ENCODE measurements at places on chromosomes 1 and 21.

GRCh38 chr1:233328142-233328921 is 808 bp downstream of the MAP3K21 start:
- H3K4me1 ChIP-seq, result peaks cover 11% of the 10 kb centered on the region
- DNase-seq, result no peak
- peaks cover 8% of the 10 kb centered on the region for H3K27me3 ChIP-seq
- peak overlapping the region; percentile 44 for H3K4me3 ChIP-seq
- no peaks in the 10 kb centered on the region for H3K36me3 ChIP-seq

DNA sequence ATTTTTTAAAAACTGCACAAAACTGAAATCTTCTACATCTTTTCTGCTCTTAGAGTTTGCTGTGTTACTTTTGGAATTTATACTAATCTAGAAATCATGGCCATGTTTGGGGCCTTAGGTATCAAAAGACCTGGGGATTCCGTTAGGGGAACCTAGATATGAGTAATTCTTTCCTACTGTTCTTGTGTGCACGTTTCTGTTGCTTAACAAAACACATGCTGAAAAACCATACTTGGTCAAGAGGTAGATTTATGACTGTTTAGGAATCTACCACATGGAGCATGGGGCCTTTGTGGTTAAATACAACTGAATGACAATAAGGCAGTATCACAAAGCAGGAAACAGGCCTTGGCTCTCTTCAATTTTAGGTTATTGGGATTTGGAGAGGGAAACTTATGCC is 291.9 kb upstream of the USP25 start:
- no peaks in the 10 kb centered on the region for H3K36me3 ChIP-seq
- no peaks in the 10 kb centered on the region for H3K27me3 ChIP-seq
- H3K4me1 ChIP-seq, result no peaks in the 10 kb centered on the region
- no peak overlapping the region for H3K27ac ChIP-seq
- no peak for DNase-seq

GRCh38 chr1:205272536-205272935 is 44.8 kb downstream of the TMCC2 start:
- no peak for DNase-seq
- no peak overlapping the region for H3K27ac ChIP-seq
- H3K27me3 ChIP-seq, result no peaks in the 10 kb centered on the region
- H3K4me1 ChIP-seq, result peaks cover 21% of the 10 kb centered on the region

DNA sequence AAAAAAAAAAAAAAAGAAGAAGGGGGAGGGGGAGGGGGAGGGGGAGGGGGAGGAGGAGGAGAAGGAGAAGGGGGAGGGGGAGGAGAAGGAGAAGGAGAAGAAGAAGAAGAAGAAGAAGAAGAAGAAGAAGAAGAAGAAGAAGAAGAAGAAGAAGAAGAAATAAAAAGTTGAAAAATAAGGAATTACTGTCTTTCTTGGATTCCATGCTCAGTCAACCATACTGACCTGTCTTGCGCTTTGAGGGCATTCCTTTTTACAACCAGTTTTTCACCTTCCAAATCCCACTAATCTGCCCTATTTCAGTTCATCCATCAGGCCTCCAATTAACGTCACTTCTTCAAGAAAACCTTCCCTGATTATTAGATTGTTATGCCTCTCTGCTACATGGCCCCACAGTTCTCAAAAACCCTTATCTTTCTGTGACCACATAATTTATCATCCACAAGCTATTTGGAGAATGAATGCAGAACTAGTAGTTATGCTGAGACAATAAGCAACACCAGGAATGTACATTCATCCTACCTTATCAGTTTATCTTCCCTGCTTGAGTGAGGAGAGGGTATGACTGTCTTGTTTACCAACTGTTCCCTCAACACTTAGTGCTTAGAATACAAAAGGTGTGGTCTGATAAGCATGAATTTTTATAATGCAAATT is 57.5 kb upstream of the GUCA2A start:
- no peak for DNase-seq
- H3K27me3 ChIP-seq, result no peaks in the 10 kb centered on the region
- no peak overlapping the region for H3K27ac ChIP-seq
- H3K4me1 ChIP-seq, result peaks cover 21% of the 10 kb centered on the region
- no peaks in the 10 kb centered on the region for H3K36me3 ChIP-seq

DNA sequence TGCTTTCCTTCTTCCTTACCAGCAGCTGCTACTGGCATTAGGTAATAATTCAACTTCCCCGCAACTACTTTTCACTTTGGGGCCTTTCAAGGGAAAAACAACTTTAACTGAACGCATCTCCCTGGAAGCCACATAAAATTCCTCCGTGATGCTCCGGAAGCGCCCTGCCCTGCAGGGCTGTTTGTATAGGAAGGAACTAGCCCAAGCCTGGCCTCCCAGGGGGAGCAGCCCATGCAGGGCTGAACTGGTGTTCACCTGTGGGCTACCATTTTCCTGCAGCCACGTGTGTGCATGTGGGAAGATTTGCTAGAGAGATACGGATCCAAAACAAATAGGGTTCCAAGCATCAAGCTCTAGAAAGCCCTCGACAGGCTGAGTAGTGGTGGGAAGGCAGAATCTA is 14.4 kb downstream of the CLDN14 start:
- H3K4me1 ChIP-seq, result peaks cover 4% of the 10 kb centered on the region
- no peaks in the 10 kb centered on the region for H3K27me3 ChIP-seq
- no peak overlapping the region for H3K4me3 ChIP-seq
- no peak overlapping the region for H3K27ac ChIP-seq
- H3K36me3 ChIP-seq, result no peaks in the 10 kb centered on the region

GRCh38 chr1:2292725-2293450 is 64.8 kb downstream of the SKI start:
- no peak overlapping the region for H3K4me3 ChIP-seq
- no peak for DNase-seq
- H3K4me1 ChIP-seq, result peaks cover 100% of the 10 kb centered on the region

DNA sequence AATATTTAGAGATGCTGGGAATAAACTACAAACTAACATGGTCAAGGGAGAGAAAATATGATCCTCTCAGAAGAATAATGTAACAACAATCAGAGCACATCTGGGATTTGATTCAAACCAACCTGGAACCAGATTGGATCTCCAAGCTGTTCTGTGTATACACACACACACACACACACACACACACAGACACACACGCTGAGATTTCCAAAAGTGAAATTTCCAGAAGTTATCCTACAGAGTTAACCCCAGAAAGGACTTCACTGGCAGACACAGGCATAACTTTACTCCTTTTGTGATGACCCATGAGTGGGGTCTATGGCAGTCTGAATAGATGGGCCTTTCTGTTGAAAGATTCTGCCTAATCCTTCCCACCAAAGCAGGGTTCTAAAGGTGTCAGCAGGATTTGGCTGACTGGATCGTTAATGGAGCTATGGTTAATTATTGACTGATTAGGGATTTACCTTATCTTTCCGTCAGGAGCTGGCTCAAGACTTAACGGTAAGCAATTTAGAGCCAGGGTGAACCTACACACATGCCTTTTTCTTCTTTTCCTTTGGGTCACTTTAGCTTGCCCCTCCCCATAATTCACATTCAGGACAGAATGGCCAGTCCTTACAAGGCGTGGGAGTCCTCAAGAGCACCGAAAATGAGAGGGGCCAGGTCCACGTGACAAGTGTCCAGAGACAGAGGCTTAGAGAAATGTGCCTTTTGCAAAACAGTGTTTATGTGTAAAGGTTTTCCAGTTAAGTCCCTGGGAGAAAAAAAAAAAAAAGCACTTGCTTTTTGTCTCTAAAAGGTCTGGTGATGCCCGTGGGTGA is 10.9 kb upstream of the PROX1 start:
- H3K36me3 ChIP-seq, result no peaks in the 10 kb centered on the region
- no peak overlapping the region for H3K27ac ChIP-seq
- no peak overlapping the region for H3K4me3 ChIP-seq

- DNase-seq, result no peak
- H3K27ac ChIP-seq, result no peak overlapping the region
- no peak overlapping the region for H3K4me3 ChIP-seq
Observed at GRCh38 chr1:157652859-157653493, 47.6 kb downstream of the FCRL3 start.

DNA sequence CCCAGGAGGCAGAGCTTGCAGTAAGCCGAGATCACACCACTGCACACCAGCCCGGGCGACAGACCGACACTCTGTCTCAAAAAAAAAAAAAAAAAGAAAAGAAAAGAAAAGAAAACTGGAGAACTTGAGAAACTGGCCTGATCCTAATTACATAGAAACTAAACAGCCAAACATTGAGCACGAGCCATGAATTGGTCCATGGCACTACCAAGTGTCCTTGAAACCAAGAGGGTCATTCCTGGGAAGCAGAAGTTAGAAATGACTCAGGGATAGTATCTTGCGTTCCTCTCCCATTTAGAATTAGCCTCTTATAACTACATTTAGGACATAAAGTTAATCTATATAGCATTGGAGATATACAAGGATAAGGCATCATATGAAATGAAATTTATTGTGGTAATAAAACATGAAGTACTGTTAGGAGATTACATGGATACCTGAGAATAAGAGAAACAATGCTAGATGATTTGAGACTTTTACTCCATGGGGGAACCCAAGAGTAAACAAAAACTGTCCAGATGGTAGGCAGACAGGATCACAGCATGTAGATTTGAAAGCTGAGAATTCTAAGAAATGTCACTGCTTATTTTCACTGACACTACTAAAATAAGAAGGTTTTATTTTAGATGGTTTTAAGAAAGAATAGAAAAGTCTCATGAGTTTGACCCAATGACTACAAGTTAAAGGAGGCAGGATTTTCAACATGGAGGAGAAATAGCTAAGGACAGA is 39.5 kb upstream of the CPLANE2 start:
- H3K4me1 ChIP-seq, result peaks cover 12% of the 10 kb centered on the region
- H3K4me3 ChIP-seq, result no peak overlapping the region
- no peaks in the 10 kb centered on the region for H3K27me3 ChIP-seq
- H3K27ac ChIP-seq, result peak overlapping the region; percentile 11
- no peak for DNase-seq

GRCh38 chr1:65174585-65174984 is 26.6 kb downstream of the AK4 start:
- no peak for DNase-seq
- H3K4me3 ChIP-seq, result no peak overlapping the region
- H3K4me1 ChIP-seq, result peaks cover 25% of the 10 kb centered on the region
- H3K36me3 ChIP-seq, result no peaks in the 10 kb centered on the region

GRCh38 chr1:94622757-94623156 is 81.2 kb upstream of the F3 start:
- H3K27me3 ChIP-seq, result no peaks in the 10 kb centered on the region
- no peak overlapping the region for H3K27ac ChIP-seq
- H3K4me3 ChIP-seq, result no peak overlapping the region
- no peak for DNase-seq

GRCh38 chr1:96387785-96388184 is 333.8 kb upstream of the PTBP2 start:
- H3K27ac ChIP-seq, result no peak overlapping the region
- DNase-seq, result no peak
- no peaks in the 10 kb centered on the region for H3K27me3 ChIP-seq
- no peaks in the 10 kb centered on the region for H3K36me3 ChIP-seq

GRCh38 chr1:56808410-56808809 is 10.8 kb downstream of the FYB2 start:
- H3K4me3 ChIP-seq, result no peak overlapping the region
- H3K27me3 ChIP-seq, result no peaks in the 10 kb centered on the region
- peaks cover 20% of the 10 kb centered on the region for H3K4me1 ChIP-seq
- no peaks in the 10 kb centered on the region for H3K36me3 ChIP-seq

DNA sequence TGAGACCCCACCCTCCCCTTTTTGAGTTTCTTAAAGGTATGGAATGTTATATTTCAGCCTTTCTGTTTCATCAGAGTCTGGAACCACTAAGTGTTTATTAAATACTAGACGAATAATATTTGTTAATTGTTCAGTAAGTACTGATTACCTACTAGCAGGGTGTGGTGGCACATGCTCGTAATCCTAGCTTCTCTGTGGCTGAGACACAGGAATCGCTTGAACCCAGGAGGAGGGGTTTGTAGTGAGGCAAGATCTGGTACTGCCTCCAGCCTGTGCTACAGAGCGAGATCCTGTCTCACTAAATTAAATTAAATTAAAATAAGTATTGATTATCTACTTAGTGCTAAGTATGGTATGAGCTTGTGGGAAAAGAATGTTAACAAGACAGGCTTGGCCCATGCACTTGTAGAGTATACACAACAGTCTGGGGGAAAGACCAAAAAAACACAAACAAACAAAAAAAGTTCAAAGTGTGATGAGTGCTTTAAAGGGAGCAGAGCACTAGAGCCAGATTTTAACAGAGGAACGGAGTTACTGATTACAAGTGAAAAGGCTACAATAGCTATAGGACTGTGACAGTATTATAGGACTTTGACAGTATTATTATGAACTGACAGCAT is 2.4 kb downstream of the CEPT1 start:
- peaks cover 52% of the 10 kb centered on the region for H3K4me1 ChIP-seq
- DNase-seq, result no peak
- no peak overlapping the region for H3K27ac ChIP-seq
- no peak overlapping the region for H3K4me3 ChIP-seq

- no peaks in the 10 kb centered on the region for H3K4me1 ChIP-seq
- no peak overlapping the region for H3K27ac ChIP-seq
- no peak overlapping the region for H3K4me3 ChIP-seq
- no peak for DNase-seq
Observed at GRCh38 chr1:9476790-9477463, 62.3 kb upstream of the SLC25A33 start.

- peaks cover 26% of the 10 kb centered on the region for H3K4me1 ChIP-seq
- no peaks in the 10 kb centered on the region for H3K27me3 ChIP-seq
- peak overlapping the region; percentile 94 for H3K4me3 ChIP-seq
- peak overlapping the region; percentile 80 for H3K27ac ChIP-seq
- no peaks in the 10 kb centered on the region for H3K36me3 ChIP-seq
Observed at GRCh38 chr1:174158767-174159251, 511 bp upstream of the RABGAP1L start.

GRCh38 chr1:36089393-36090121 is 865 bp downstream of the ADPRS start:
- H3K27me3 ChIP-seq, result peaks cover 4% of the 10 kb centered on the region
- H3K4me3 ChIP-seq, result peak overlapping the region; percentile 81
- peak overlapping the region; percentile 90 for H3K27ac ChIP-seq
- DNase-seq, result no peak
- H3K36me3 ChIP-seq, result no peaks in the 10 kb centered on the region

- no peaks in the 10 kb centered on the region for H3K4me1 ChIP-seq
- H3K4me3 ChIP-seq, result no peak overlapping the region
Observed at GRCh38 chr21:39968010-39968409, 100.8 kb downstream of the PCP4 start.

- peaks cover 6% of the 10 kb centered on the region for H3K4me1 ChIP-seq
- H3K27ac ChIP-seq, result no peak overlapping the region
- H3K36me3 ChIP-seq, result no peaks in the 10 kb centered on the region
- H3K27me3 ChIP-seq, result no peaks in the 10 kb centered on the region
- no peak overlapping the region for H3K4me3 ChIP-seq
Observed at GRCh38 chr1:200912737-200913407, 18.2 kb downstream of the INAVA start.

DNA sequence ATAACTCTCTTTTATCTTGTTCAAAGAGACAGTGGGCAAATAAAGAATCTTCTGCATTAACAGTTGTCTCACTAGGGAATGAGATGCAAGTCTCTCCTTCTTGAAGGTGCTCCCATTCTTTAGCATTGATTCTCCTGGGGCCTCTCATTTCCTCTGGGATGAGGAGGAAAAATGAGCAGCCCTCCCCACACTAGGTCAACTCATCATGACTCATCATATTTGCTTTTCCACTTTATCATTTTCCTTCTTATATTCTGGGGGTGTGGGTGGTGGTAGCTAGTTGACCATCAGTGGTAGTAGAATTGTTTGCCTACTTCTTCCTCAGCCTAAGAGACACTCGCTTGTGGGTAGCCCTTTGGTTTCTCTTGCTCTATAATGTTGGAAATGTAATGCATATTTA is 182.0 kb upstream of the C1orf87 start:
- no peaks in the 10 kb centered on the region for H3K27me3 ChIP-seq
- H3K27ac ChIP-seq, result no peak overlapping the region
- no peak overlapping the region for H3K4me3 ChIP-seq
- H3K4me1 ChIP-seq, result no peaks in the 10 kb centered on the region
- no peak for DNase-seq
- H3K36me3 ChIP-seq, result no peaks in the 10 kb centered on the region
